HuH-7 (cell line): ENCODE measurements at places on chromosomes 6 and 20.

DNA sequence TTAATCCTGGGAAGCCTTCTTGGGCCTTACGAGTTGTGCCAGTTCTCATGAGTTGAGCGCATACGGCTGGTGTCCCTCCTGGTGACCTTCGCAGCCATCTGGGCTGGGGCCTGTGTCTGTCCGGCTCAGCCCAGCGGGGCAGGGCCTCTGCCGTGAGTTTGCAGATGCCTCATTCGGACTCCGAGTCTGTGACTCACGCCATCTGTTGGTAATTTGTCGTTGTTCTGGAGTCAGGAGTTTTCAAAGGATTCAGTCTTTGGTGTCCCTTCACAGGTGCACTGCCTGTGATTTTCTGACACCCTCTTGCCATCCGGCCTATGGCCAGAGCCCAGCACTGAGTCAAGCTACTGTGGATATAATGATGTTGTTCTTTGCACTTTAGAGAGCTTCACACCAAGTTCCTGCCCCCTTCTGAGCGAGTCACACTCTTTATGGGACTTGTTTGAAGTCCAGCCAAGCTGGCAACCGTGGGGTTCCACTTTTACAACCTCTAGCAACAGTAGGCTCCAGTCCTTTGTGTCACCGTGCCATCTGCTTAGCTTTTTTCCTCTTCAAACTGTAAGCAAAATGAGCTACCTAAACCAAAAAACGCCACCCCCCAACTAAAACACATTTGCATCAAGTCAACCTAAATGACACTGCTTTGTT lies 175.6 kb downstream of the AIG1 start:
- DNase-seq = no peak

DNA sequence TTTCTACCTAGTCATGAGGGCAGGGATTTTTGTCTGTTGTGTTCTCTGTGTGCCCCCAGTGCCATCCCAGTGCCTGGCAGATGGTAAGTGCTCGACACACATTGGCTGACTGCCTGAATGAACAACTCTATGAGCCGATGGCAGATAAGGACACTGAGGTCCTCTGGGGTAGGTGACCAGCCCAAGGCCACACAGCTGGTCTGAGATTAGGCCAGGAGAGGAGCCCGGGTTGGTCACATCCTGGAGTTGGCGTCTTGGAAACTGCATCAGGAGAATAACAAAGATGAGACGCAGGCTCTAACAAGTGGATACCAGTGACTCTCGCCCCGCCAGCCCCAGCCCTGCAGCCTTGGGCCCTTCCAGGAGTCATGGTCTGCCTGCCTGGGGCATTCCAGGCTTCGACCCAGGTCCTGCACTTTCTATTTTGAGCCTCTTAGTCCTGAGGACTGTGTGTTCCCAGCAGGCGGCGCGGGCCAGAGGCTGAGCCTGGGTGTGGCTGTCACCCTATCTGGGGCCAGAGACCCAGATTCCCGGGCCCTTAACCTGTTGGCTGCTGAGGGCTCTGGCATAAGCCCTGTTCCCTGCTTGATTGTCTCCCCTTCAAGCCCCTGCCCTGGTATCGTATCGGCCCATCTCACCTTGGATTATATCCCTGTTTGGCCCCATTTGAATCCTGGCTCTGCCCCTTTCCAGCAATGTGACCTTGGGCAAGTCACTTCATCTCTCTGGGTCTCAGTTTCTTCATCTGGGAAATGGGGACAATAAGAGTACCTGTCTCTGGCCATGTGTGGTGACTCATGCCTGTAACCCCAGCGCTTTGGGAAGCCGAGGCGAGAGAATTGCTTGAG lies 88.3 kb downstream of the CEBPB start:
- DNase-seq = peak; percentile 93

GRCh38 chr20:41497186-41497895 lies 120.8 kb downstream of the CHD6 start:
- DNase-seq = peak; percentile 12

GRCh38 chr20:17463711-17464110 lies 67.5 kb downstream of the BFSP1 start:
- DNase-seq = no peak

GRCh38 chr6:53527249-53527765 lies 17.6 kb downstream of the GCLC start:
- no peak for DNase-seq
